Activated naive CD4-positive, alpha-beta T cell treated with anti-CD3 and anti-CD28 coated beads for 36 hours (primary cell): ENCODE measurements at places on chromosomes 6 and 20.

DNA sequence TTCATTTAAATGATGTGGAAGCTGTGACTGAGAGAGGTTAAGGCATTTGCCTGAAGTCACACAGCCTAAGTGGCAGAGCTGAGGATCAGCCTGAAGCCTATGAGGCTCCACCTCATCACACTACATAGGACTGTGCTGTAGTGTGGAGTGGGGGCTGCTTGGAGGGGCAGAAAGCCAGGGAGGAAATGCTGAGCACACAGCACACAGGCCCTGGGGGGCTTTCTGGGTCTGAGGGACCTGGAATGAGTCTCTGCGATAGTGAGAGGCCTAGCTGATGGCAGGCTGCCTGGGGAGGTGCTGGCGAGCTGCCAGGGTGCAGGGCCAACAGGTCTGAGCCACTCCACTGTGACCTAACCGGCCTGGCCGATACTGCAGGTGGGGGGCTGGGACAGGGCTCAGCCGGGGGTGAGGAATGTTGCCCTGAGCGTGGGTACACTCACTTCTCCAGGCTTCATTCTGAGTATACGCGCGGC, 2.2 kb upstream of the ARHGAP40 start:
- H3K27me3 ChIP-seq = peaks cover 30% of the 10 kb centered on the region
- H3K4me3 ChIP-seq = no peak overlapping the region
- peaks cover 10% of the 10 kb centered on the region for H3K4me1 ChIP-seq
- no peak for DNase-seq

DNA sequence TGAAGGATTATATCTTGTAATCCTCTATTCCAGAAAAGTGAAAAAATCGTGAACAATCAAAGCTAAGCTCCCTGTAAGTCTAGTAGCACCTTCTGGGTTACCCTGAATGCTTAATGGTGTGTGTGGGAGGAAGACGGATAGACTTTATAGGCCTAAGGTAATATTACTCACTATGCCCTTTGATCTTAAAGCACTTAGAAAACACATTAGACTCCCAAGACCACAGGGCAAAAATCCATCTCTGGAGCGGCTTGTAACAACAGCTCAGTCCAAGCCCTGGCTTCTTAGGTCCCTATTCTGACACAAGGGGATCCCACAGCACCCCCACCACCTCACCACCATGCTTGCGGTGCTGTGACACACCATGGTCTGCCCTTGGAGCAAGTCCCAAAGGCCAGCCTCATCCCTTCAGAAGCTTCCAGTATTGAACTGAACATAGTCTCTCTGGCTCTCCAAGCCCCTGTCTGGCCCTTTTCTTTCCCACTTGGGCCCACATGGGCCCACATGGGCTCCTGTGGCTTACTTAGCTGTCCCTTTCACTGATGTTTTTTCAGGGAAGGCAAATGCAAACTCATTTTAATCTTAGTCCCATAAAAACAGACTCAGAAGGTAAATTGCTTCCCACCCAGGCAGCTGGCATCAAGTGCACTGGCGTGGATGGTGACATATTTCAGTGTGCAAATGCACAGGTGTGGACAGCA, 28.3 kb downstream of the C6orf132 start:
- H3K4me3 ChIP-seq = no peak overlapping the region
- H3K27me3 ChIP-seq = peaks cover 6% of the 10 kb centered on the region
- DNase-seq = no peak
- H3K36me3 ChIP-seq = no peaks in the 10 kb centered on the region

DNA sequence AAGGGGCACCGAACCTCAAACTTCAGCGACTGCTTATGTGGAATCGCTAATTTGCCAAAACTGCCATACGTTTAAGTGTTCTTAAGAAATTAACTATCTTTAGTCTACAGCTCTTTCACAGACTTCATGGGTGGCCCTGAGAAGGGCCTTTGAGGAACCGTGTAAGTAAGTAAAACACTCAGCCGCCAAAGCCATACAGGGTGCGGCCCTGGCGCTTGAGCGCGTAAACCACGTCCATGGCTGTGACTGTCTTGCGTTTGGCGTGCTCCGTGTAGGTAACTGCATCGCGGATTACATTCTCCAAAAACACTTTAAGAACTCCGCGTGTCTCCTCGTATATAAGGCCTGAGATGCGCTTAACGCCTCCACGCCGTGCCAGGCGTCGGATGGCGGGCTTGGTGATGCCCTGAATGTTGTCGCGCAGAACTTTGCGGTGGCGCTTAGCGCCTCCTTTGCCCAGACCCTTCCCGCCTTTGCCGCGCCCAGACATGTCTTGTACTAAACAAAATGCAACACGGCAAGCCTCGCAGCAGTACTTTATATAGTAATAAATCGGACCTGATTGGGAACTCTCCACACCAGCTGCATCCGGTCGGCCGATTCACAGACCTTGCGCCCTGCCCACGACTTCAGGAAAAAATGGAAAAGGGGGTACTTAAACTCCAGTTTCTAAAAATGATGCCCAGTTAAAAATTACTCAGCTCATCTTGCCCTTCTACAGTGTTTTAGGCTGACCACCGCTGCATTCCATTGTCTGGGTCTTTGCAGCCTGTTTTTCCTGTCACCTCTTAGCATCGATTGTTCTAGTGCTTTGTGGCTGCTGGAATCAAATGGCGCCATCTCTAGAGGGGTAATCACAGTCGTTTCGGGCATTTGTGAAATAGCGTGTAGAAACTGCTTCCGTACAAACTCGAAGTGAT, 38.9 kb downstream of the OR2B2 start:
- H3K27me3 ChIP-seq = peaks cover 4% of the 10 kb centered on the region
- peak overlapping the region; percentile 91 for H3K4me3 ChIP-seq
- peak overlapping the region; percentile 97 for H3K27ac ChIP-seq
- DNase-seq = peak; percentile 81

- H3K27me3 ChIP-seq = no peaks in the 10 kb centered on the region
- no peaks in the 10 kb centered on the region for H3K36me3 ChIP-seq
- no peak overlapping the region for H3K27ac ChIP-seq
Measured at GRCh38 chr6:139762587-139763031, 388.2 kb upstream of the CITED2 start.

DNA sequence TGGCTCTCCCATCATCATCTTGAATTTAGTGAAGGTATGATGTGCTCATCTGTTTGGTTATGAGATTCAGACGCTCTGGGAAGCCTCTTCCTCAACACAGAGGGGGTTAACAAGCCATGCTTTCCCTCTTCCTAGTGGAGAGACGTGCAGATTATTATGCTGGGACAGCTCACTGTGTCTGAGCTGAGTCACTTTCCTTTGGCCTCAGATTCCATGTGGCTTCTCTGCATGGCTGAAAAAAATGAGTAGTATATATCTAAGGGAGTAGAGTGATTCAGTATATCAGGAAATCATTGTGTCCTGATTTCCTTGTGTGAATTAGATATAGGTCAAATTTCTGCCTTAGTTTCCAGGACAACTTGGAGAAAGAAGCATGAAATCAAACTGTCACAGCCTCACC, 52.6 kb downstream of the FIG4 start:
- H3K4me1 ChIP-seq = no peaks in the 10 kb centered on the region
- H3K4me3 ChIP-seq = no peak overlapping the region
- H3K27ac ChIP-seq = no peak overlapping the region
- peaks cover 28% of the 10 kb centered on the region for H3K36me3 ChIP-seq
- H3K27me3 ChIP-seq = no peaks in the 10 kb centered on the region
- no peak for DNase-seq
